ENCODE measurements at places on chromosomes 7 and 10.

DNA sequence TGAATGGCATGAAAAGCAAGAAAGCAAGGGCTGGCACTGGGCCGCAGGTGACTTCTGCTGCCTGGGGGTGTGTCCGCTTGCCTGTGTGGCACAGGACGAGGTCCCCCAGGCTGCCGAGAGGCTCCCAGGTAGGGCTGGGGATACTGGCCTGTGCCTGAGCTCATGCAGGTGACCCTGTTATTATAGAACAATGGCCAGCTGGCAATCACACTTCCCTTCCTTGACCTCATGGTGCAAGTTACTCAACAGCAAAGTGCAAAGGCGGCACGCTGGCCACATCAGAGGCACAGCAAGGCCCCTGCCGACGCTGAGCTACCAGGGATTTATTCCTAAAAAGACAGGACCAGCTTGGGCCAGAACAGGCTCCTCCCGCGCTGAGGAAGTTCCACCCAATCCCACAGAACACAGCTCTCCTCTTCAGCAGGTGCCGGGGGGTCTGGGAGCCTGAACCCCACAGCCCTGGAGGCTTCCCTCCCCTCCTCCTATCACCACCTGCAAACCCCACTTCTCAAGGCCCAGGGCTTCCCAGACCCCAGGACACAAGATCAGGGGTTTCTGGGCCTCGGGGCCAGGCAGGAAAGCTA, 1.4 kb upstream of the ADAM8 start:
- DNase-seq = no peak

DNA sequence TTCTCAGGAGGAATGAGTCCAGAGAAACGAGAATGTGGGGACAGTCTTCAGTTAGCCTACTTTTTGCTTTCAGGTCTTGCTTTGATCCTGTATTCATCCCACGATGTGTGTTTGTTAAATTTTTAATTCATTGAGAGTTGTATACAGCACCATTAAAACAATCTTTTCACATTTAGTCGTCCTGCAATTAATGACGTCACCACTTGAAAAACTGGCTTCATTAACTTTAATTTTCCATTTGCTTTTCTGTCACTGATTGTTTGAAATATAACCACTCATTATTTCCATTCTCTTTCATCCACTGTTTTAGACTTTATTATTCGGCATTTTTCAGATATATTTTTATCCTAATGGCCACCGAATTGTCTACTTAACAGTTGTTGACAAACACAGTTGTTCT, 146.9 kb downstream of the TFEC start:
- DNase-seq = no peak

DNA sequence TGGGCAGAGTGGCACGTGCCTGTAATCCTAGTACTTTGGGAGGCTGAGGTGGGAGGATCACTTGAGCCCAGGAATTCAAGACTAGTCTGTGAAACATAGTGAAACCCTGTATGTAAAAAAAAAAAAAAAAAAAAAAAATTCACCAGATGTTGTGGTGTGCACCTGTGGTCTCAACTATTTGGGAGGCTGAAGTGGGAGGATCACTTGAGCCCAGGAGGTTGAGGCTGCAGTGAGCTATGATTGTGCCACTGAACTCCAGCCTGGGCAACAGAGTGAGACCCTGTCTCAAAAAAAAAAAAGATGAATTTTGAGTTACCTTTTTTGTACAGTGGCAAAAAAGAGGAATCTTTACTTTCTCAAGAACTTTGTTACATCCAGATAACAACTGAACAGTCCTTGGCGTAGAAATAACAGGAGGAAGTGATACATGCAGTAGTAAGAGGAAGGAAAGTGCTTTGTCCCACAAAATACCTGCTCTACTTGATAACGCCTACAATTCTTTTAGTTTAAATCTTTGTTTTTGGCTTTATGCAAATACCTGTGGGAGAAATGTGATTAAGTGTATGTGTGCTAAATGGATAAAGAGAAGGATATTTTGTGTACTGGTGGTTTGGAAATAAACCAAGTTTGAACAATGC, 29.3 kb downstream of the SPAG6 start:
- no peak for DNase-seq

DNA sequence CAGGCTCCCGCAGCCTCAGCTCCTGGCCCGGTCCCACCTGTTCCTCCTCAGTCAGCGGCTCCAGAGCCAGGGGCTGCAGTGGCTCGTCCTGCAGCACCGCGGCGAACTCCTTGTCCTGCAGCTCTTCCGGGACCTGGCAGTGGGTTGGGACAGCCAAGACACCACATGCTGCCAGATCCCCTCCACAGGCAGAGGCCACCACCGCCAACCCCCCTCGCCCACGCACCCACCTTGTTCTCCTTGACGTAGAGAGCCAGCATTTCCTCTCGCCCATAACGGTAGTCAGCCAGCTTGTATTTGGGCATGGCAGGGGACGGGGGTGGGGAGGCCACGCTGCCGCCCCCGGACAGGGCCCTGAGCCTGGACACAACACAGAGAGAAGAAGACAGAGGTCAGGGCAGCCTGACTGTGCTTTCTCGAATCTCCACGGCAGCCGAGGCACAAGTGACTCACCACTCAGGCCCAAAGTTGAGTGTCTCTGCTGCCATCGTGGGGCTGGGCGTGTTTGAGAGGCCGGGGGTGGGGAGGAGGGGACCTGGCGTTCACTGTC, 6.2 kb downstream of the GIGYF1 start:
- DNase-seq = no peak

GRCh38 chr10:124449170-124450011, 444 bp downstream of the NKX1-2 start:
- no peak for DNase-seq

- peak; percentile 96 for DNase-seq
Observed at GRCh38 chr10:78029269-78030226, at the start of gene POLR3A. TSS of gene POLR3A (minus strand) at chr10:78029515. CDS start at chr10:78029407, 108 bp downstream.

- no peak for DNase-seq
Observed at GRCh38 chr10:90421874-90422273, 436.0 kb downstream of the HTR7 start.

DNA sequence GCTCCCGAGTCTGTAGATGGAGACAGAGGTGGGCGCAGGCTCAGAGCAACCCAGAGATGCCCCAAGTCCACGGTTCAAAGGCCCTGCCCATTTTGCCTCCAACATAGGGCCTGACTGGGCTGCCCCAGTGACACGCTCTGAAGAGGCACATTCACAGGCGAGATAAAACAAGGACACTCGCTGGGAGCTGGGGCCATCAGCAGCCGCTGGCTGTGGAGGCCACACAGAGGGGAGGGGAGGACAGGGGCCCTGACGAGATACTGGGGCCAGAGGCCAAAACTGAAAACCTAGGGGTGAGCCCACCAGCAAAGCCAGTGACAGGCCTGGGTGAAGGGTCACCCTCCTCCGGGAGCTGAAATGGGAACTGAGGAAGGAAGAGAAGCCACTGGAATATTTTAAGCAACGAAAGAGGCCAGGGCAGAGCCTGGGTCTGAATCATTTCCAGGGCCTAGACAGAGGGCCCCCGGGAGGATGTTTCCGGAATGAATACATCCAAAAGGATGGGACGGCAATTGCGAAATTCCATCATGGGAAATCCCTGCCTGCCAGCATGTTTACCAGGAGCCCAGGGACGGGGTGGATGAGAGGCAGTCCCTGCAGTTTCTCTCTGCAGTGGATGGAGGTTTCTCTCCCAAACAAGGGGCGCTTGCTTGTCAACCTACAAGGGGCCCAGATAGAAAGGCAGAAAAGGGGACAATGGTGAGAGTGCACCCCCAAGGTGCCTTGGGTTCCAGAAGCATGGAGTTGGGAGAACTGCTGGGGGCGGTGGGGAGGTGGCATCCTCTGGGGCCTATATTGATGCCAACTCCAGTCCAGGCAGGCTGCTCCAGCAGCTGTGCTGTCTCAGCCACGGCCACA, 29.0 kb upstream of the HSPA12A start:
- no peak for DNase-seq

DNA sequence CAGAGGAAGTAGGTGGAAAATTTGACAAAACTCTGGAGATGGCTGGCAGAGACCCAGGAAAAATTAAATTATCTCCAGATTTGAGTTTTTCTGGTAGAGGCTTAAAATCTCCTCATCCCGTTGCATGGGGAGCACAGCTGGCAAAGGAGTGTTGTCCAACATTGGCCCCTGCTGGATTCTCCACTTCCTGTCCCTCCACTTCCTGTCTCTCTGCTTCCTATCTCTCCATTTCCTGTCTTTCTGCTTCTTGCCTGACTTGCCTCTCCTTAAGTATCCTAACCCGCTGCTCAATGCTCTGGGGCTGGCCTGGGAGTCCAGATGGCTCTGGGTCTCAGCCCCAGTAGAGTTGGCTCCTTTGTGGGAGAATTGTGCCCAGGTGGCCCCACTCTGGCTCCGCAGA, 65.8 kb upstream of the EMX2 start:
- no peak for DNase-seq

DNA sequence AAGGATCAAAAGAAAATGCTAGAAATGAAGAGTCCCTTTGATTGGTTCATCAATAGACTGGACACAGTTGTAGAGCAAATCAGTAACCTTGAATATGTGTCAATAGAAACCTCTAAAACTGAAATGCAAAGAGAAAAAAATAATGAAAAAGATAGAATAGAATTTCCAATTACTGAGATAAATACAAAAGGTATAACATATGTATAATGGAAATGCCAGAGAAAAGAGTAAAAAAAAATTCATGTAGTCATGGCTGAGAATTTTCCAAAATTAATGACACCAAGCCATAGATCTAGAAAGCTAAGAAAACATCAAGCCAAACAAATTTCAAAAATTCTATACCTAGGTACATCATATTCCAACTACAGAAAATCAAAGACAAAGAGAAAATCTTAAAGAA, 62.0 kb upstream of the HGF start:
- DNase-seq = no peak

- no peak for DNase-seq
Observed at GRCh38 chr10:79152423-79152817, 83.7 kb downstream of the ZMIZ1 start.

DNA sequence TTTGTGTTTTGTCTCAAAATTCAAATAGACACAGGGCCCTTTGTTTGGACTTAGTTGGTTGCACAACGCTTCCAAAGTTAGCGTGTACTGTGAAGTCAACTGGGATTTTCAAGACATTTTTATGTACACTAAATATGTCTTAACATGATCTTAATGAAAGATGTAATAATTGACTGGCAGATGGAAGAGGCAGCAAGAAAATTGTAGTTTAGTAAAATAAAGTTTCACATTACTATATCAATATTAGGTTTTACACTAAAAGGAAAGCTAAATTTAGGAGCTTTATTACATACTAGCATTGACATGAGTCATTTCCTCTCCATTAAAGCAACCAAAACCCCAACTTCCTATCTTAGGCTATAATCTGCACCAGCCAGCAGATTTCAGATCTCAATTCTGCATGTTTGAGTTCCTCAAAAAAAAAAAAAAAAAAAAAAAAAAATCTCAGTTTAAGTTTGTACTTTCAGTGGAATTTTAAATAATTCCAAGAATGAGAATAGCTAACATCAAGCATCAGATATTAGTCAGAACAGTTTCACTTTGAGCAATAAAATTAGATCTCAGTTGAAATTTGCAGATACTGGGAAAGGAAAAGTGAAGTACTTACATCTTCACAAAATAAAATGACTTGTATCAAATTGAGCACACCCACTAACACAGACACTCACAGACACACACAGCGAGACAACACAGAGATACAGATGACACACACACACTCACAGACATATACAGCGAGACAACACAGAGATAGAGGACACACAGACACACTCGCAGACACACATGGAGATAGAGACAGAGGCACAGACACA, 346.6 kb upstream of the KLF6 start:
- peak; percentile 42 for DNase-seq

GRCh38 chr10:2476812-2477553, 590.4 kb upstream of the PFKP start:
- no peak for DNase-seq

DNA sequence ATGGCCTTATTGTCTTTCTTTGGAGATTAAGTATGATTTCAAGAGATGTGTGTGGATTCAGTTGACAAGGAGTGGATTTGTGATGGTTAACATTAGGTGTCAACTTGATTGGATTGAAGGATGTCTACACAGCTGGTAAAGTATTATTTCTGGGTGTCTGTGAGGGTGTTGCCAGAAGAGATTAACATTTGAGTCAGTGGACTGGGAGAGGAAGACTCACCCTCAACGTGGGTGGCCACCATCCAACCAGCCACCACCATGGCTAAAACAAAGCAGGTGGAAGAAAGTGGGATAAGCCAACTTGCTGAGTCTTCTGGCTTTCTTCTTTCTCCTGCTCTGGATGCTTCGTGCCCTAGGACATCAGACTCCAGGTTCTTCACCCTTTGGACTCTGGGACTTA, 76.1 kb downstream of the GPR37 start:
- DNase-seq = no peak

DNA sequence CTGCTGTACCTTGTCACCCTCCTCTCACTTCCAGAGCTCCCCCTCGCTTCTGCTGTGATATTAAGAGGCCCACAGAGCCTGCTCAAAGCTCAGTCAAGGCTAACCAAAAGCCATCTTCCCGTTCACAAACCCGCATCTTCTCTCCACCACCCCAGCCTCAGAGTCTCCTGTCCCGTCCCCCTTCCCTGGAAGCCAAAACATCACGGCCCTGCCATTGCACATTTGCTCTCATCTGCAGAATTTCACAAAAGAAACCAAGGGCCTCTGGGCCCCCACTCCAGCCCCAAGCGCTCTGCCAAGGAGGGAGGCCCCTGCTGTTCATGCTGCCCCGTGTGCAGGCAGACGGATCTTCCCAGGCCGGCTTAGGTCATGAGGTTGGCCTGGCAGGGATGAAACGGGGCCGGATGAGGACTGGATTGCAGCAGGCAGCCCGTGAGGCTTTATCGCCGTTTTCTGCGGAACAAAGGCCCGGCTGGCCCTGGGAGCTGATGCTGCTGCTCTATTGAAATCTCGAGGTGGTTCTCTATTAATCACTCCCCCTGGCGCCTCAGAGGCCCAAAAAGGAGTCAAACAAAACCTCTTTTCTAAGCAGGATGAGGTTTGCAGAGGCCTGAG, 31.6 kb upstream of the FOXK1 start:
- no peak for DNase-seq

GRCh38 chr7:84162584-84162983, 32.0 kb downstream of the SEMA3A start:
- DNase-seq = no peak

- no peak for DNase-seq
Observed at GRCh38 chr7:122379491-122379890, 74.9 kb upstream of the FEZF1 start.

DNA sequence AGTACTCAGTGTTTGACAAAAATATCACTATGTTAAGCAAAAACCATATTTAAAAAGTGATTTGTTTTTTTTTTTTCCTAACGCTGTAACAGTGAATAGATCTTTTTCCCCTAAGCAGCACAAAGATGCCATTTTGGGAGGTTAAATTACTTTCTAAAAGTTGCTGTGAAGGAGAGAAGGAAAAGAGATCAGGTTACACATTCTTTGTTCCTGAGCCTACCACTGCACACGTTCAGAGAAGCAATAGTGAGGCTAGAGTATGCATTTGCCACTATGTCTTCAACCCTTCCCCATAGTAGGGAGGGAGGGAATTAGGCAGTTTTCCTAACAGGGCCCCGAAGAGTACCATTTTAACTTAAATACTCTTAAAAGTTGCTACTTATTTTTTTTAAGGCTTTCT, 38.9 kb downstream of the BMPR1A start:
- DNase-seq = peak; percentile 45

All from RKO (cell line).